Ascending aorta (tissue), 2 donors: ENCODE measurements at places on chromosomes 3 and 15. TPM values are rescaled to one million over a fixed set of nuclear protein-coding genes. Genes with fewer than 3 reads are reported as not detected.

- DNase-seq: peak; percentile 30
Measured at GRCh38 chr3:126654571-126655383, at the start of gene TXNRD3. TXNRD3 (minus strand) TSS chr3:126655124.

Gene ACTC1
- 30.2 TPM for total RNA-seq

GRCh38 chr3:42489116-42489936, 13.1 kb upstream of the VIPR1 start:
- no peak for DNase-seq

Gene ATP8B4
- 15.1 TPM for total RNA-seq

Gene GOLGA6L10
- 1.5 TPM for total RNA-seq

DNA sequence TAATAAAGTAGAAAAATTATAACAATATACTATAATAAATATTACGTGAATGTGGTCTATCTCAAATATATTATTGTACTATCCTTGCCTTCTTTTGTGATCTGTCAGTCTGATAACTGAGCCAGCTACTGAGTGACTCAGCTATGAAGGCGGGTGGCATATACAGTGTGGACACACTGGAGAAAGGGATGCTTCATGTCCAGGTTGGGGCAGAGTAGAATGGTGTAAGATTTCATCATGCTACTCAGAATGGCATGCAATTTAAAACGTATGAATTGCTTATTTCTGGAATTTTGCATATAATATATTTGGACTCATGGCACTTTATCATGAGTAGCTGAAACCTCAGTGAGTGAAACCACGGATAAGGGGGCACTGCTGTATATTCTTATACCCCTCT, 172.9 kb upstream of the TBC1D5 start:
- no peak for DNase-seq
